ENCODE measurements at places on chromosomes 7 and 10.

DNA sequence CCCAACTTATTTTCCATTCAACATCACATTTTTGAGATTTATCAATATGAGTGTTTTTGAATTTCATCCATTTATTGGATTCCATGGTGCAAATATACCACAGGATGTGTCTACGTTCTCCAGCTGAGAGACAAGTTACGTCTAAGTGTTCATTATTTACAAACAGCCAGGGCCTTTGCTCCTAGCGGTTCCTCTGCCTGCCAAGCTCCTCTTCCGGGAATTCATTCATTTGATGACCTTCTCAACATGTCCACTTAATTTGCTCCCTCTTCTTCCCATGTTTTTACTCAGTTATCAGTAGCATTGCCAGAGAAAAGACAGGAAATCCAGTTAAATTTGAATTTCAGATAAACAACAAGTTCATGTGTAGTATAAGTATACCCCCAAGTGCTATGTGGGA lies 321.7 kb downstream of the PRPF18 start:
- DNase-seq, result no peak

GRCh38 chr7:110835849-110836248 lies 255.1 kb upstream of the LRRN3 start:
- DNase-seq, result no peak

DNA sequence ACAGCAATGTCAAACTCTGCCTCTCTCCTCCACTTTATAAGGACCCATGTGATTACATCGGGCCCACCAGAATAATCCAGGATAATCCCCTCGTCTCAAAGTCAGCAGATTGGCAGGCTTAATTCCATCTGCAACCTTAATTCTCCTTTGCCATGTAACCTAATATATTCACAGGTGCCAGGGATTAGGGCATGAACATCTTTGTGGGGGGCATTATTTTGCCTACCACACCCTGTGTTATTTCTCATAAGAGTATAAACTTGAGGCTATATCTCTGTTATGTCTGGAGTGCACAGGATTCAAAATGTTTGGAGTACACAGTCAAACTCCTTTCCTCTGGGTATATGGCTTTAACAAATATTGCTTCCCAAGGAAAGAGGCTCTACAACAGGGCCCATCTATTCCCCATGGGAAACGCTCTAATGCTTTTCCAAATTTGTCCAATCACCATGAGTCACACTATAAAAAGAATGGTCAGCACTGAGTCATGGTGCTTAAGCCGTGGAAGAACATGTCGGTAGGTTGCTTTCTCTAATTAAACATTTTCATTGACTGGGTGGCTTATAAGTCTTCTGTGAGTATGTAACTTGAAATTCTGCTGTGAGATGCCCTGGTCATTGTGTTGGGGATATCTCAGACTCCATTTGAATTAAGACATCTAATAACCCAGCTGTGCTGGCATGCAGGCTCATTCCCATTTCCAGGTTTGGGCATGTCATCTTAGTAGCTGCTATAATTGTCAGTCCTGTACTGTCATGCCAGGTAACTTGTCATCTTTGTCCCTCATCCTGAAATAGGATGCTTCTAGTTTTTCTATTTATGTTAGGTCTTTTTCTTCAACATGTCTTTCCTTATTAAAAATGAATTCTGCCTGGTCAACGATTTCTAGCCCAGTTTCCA lies 11.5 kb upstream of the AKR1B10 start:
- no peak for DNase-seq

- DNase-seq, result no peak
Observed at GRCh38 chr7:150413640-150414081, 34.5 kb downstream of the ZNF775 start.

- no peak for DNase-seq
Observed at GRCh38 chr7:38321515-38321944, 48.1 kb upstream of the TARP start.

GRCh38 chr10:62817121-62817765 lies 1.1 kb upstream of the EGR2 start:
- DNase-seq, result no peak

GRCh38 chr10:33734393-33735155 lies 400.1 kb upstream of the NRP1 start:
- DNase-seq, result no peak

DNA sequence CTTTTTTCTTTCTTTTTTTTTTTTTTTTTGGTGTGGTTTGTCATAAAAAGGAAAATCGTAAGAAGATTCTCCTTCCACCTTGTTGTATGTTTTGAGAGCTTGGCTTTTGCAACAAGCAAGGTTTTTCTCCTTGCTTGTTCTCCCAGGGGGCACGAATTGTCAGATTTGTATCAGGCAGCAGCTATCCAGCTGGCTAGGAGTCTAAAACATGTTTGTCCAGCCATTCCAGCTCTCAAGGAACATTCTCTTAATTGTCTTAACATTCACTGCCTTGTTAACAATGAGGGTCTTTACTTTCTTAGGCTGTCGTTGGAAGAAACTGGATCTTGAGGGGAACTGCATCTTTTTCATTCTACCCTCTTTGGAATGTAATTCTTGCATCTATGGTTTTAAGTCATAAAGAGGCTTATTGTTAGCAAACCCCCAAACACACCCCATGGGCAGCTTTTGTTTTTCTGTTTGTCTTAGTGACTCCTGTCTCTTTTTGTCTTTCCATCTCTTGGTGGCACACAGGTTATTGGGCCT lies 14.6 kb downstream of the SHTN1 start:
- no peak for DNase-seq

GRCh38 chr7:114930107-114930661 lies 8.3 kb downstream of the MDFIC start:
- DNase-seq, result no peak

DNA sequence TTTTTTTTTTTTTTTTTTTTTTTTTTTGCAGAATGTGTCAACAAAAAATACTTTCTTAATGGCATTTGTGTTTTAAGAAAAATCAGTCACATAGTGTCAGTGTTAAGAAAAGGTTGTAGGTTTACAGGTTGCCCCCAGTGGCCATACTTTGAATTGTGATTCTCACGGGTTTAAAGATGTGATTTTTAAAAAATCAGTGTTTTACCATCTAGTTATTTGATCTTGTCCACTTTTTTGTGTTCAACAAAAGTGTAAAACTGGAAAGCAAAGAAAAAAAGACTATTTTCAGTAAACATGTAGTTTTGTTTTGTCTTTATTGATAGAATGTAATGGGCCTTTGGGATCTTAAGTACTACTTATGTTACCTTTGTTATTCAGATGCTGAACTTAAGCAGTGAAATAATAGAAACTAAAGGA lies 25.7 kb downstream of the SUV39H2 start:
- DNase-seq, result no peak

GRCh38 chr10:15703151-15703880 lies 16.4 kb downstream of the ITGA8 start:
- no peak for DNase-seq

GRCh38 chr10:92790440-92790839 lies 57.9 kb upstream of the EXOC6 start:
- DNase-seq, result no peak

GRCh38 chr10:110771486-110771885 lies 100.2 kb upstream of the PDCD4 start:
- DNase-seq, result no peak

GRCh38 chr7:5388905-5389433 lies 34.7 kb downstream of the TNRC18 start:
- DNase-seq, result no peak

GRCh38 chr7:36015733-36016132 lies 137.3 kb upstream of the EEPD1 start:
- no peak for DNase-seq

DNA sequence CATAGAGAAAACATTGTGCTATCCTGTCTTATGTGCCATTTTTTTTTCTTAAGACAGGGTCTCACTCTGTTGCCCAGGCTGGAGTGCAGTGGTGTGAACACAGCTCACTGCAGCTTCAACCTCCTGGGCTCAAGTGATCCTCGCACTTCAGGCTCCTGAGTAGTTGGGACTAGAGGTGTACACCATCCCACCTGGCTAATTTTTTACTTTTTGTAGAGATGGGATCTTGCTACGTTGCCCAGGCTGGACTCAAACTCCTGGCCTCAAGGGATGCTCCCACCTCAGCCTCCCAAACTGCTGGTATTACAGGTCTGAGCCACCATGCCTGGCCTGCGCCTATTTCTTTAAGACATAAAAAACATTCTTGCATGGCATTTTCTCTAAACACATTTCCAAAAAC lies 20.6 kb downstream of the LYZL1 start:
- no peak for DNase-seq

- no peak for DNase-seq
Observed at GRCh38 chr7:143978585-143978984, 21.5 kb upstream of the OR6B1 start.
